Trophoblast cell (in vitro differentiated cells and primary cell): ENCODE measurements at places on chromosomes 4 and X.

- no peak overlapping the region for H3K27ac ChIP-seq
- H3K27me3 ChIP-seq = no peaks in the 10 kb centered on the region
- H3K4me1 ChIP-seq = no peaks in the 10 kb centered on the region
- no peaks in the 10 kb centered on the region for H3K36me3 ChIP-seq
Measured at GRCh38 chr4:104896660-104897645, 249.7 kb upstream of the TET2 start.

DNA sequence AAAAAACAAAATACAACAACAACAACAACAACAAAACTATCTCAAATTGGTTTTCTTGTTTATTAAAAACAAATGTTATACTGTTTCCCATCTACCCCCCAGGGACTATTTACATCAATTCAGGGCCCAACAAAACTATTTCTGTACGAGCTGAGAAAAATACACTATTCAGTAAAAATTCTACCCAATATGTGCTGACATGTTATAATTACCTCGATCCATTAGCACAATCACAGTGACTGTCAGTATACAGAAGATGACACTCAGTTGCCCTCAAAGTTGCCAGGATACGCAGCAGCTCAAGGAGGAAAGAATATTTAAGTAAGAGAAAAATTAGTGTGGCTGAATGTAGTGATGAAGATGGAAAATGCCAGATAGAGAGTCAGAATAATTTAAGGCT is 150.1 kb downstream of the COX18 start:
- DNase-seq = no peak
- no peaks in the 10 kb centered on the region for H3K36me3 ChIP-seq
- H3K27me3 ChIP-seq = no peaks in the 10 kb centered on the region
- no peak overlapping the region for H3K4me3 ChIP-seq

DNA sequence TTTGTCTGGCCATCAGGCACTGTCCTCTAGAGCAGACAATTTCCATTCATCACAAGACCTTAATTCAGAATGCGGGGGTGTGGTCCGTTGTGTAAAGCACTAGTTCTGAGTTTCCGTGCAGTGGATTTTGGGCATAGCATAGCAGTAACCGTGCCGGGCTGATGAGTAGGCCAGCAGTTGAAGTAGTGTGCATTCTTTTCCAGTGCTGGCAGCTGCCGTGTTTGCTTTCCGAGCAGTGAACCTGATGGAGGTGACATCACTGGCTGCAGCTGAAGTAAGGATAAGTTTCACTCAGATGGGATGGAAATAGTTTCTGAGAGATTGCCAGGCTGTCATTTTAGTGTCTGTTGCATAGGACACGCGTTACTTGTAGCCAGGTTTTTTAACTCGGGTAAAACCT is 107.0 kb upstream of the STIM2 start:
- no peaks in the 10 kb centered on the region for H3K27me3 ChIP-seq
- H3K4me3 ChIP-seq = no peak overlapping the region
- H3K4me1 ChIP-seq = no peaks in the 10 kb centered on the region
- H3K27ac ChIP-seq = no peak overlapping the region
- DNase-seq = peak; percentile 21
- no peaks in the 10 kb centered on the region for H3K36me3 ChIP-seq

- no peak overlapping the region for H3K4me3 ChIP-seq
- no peaks in the 10 kb centered on the region for H3K36me3 ChIP-seq
- no peak overlapping the region for H3K27ac ChIP-seq
- no peaks in the 10 kb centered on the region for H3K4me1 ChIP-seq
Measured at GRCh38 chr4:149214301-149214700, 601.3 kb downstream of the IQCM start.

DNA sequence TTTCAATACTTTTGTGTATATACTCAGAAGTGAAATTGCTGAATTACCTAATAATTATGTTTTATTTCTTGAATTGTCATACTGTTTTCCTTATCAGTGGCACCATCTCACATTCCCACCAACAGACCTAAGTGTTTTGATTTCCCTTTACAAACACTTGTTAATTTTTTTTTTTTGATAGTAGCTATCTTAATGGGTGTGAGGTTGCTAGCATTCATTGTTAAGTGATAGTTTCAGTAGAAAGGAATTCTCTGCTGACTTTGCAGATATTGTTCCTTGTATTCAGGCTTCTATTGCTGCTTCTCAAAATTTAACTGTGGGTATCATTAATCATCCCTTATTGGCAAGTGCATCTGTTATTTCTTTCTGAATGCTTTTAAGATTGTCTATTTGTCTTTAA is 927.5 kb upstream of the SLIT2 start:
- H3K27me3 ChIP-seq = no peaks in the 10 kb centered on the region
- no peak for DNase-seq
- no peak overlapping the region for H3K27ac ChIP-seq
- no peaks in the 10 kb centered on the region for H3K36me3 ChIP-seq

DNA sequence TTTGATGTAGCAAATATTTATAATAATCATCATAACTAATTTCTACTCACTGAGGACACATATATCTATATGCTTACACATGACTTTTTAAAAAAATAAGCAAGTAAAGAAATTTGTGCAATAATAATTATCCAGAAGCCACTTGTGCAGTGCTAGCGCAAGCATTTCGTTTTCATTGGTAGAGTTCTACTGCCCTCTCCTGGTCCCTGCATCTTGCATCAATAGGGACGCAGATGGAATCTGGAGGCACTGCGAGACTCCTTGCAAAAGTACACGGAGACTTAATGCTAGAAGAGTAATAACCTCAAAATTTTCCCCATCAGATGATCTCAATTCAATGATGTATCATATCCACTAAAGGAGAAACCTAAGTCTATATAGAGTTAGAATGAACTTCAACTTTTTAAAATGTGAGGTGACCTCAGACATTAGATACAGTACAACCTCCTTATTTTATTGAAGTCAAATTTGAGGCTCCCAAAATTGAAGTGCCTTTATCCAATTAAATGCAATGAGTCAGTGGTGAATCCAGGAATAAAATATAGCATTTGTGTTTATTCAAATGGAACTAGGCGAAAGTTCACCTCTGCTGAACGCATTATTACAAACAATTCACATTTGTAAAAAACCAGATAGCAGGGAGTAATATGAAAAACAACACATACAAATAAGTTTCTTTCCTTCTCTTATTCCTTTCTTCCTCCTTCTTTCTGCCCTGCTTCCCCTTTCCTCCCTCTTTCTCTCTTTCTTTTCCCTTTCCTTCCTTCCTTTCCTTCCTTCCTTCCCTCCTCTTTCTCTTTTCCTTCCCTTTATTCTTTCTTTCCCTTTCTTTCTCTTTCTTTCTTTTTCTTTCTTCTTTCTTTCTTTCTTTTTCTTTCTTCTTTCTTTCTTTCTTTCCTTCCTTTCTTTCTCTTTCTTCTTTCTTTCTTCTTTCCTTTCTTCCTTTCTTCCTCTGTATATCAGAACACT is 450.0 kb downstream of the ANKRD50 start:
- no peaks in the 10 kb centered on the region for H3K4me1 ChIP-seq
- no peak overlapping the region for H3K27ac ChIP-seq
- no peak overlapping the region for H3K4me3 ChIP-seq
- no peaks in the 10 kb centered on the region for H3K36me3 ChIP-seq
- DNase-seq = peak; percentile 61
- H3K27me3 ChIP-seq = no peaks in the 10 kb centered on the region

GRCh38 chrX:112678831-112679230 is 907 bp downstream of the LHFPL1 start:
- H3K4me3 ChIP-seq = no peak overlapping the region
- no peaks in the 10 kb centered on the region for H3K27me3 ChIP-seq
- no peak for DNase-seq
- no peak overlapping the region for H3K27ac ChIP-seq
- peaks cover 2% of the 10 kb centered on the region for H3K4me1 ChIP-seq

- H3K4me3 ChIP-seq = no peak overlapping the region
- peak; percentile 38 for DNase-seq
- H3K27me3 ChIP-seq = no peaks in the 10 kb centered on the region
- H3K4me1 ChIP-seq = peaks cover 5% of the 10 kb centered on the region
Measured at GRCh38 chrX:72258174-72258573, 18.9 kb downstream of the RPS4X start.

DNA sequence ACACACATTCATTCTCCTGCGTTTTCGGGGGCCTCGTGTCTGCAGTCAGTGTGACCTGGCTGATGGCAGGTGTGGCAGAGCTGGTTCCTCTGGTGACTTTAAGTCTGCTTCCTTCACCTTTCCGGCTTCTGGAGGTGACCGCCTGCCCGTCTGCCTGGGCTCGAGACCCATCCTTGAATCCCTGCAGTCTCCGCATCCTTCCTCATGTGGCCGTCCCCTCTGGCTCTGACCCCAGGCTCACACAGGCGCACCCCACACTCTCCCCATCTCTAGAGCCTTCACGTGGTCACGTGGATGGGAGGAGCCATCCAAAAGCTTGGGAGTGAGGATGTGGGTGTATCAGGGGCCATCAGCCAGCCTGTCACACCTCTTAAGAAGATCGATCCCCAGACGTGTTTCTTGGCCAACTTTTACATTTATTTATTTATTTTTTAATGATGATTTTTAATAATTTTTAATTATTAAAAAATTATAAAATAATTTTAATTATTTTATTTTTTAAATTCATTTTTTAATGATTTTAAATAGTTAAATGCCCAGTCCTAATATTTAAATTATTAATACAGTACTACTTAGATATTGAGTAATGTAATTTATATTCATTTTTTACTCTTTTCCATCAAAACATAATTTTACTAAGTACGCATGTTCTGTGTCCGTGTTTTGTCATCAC is 20.9 kb downstream of the RGS12 start:
- H3K27me3 ChIP-seq = no peaks in the 10 kb centered on the region
- no peaks in the 10 kb centered on the region for H3K4me1 ChIP-seq
- H3K27ac ChIP-seq = no peak overlapping the region
- DNase-seq = no peak

DNA sequence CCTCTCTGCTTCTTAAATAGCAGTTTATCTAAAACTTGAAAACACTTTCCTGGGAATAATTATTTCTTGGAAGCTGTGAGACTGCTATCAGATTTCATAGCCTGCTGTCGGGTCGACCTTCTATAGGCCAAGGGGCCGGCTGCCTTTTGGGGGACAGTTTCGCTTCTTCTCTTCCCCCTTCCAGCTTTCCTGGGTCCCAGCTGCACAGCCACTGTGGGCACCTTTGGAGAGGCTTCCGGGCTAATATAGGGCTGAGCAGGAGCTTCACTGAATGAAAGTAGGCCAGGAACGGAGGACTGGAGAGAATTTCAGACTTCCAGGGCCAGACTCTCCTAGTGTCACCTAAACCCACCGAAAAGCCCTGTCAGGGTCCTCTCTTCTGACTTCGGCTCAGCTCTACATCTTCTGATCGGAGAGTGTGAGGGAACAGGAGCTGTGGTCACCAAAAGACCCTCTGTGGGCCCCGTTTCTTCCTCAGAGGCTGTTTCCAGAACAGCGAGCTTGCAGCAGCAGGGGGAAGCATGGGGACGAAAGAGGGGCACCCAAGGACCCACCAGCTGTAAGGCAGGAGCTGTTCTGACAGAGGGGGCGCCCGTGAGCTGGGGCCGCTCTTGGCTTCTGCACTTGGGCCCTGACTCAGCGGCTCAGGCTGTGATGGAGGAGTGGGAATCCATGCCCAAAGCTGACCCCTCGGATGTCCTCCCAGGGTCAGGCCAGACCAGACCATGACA is 620.6 kb downstream of the BCOR start:
- no peaks in the 10 kb centered on the region for H3K4me1 ChIP-seq
- no peaks in the 10 kb centered on the region for H3K27me3 ChIP-seq
- no peak overlapping the region for H3K27ac ChIP-seq
- H3K36me3 ChIP-seq = no peaks in the 10 kb centered on the region
- H3K4me3 ChIP-seq = no peak overlapping the region
- DNase-seq = no peak

- H3K4me3 ChIP-seq = no peak overlapping the region
- H3K4me1 ChIP-seq = no peaks in the 10 kb centered on the region
- H3K27ac ChIP-seq = no peak overlapping the region
Measured at GRCh38 chr4:179867300-179867878, 2375.8 kb upstream of the TENM3 start.

GRCh38 chr4:13541720-13542576 is 2.4 kb downstream of the NKX3-2 start:
- peaks cover 6% of the 10 kb centered on the region for H3K4me1 ChIP-seq
- H3K27me3 ChIP-seq = peaks cover 82% of the 10 kb centered on the region
- no peaks in the 10 kb centered on the region for H3K36me3 ChIP-seq
- peak; percentile 57 for DNase-seq
- H3K27ac ChIP-seq = no peak overlapping the region

DNA sequence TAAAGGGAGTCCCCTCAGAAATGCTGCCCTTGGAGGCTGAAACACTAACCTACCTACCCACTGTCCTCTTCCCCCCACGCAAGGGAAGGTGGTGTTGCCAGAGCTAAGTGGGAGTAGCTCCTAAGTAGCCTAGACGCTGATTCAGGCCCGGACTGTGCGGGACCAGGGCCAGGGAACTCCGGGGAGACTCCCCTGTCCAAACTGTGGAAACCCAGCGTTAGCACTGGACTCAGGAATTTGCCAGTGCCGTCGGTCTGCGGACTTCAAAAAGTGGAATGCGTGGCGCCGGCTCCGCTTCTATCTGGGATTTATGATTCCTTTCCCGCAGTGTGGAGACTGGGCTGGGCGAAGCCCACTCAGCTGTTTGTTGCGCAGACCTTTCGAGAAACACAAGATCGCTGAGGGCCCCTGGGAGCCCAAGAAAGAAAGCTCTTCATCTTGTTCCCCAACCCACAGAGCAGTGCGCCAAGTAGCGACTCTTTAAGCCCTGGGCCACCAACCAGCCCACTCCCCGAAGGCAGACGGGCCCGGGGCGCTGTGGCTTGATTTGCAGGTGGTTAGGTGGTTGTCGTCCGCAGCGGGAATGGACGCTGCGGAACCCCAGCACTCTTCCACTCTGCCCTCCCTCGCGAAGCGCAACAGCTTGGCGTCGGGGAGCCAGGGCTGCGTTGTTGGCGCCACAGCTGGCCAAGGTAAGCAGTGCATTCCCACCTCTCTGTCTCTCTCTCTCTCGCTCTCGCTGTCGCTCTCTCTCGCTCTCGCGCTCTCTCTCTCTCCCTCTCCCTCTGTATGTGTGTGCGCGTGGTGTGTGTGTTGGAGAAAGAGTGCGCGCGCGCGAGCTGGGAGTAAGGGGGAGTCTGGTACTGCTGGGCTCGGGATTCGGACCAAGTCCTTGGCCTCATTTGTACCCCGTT is 2.0 kb downstream of the TMEM255A start:
- H3K4me1 ChIP-seq = peaks cover 5% of the 10 kb centered on the region
- H3K27me3 ChIP-seq = peaks cover 19% of the 10 kb centered on the region

DNA sequence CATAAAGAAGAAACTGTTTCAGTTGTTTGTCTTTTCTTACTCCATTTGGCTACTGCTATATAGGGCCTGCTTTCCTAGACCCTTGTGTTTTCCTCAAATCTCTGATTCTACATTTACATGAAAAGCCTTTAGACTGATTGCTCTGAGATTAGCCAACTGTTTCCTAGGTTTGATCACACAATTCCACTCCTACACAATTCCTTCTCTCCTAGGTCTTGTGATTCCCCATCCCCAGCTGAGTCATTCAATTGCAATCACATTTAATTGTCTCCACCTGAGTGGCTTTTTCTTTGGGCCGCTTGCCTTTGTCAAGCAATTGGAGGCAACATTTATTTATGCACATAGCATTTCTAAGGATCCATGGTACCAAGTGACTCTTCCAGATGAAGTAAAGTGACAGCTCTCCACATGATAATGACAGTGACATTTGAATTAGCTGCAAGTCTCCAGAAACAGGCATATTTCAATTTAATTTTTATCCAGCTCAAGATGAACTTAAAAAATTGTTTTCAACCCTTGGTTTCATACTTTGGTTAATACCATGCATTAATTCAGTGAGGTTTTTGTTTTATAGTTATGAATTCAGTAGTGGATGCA is 35.8 kb downstream of the ATXN3L start:
- no peak overlapping the region for H3K4me3 ChIP-seq
- H3K4me1 ChIP-seq = no peaks in the 10 kb centered on the region
- H3K27me3 ChIP-seq = no peaks in the 10 kb centered on the region
- H3K27ac ChIP-seq = no peak overlapping the region

- no peaks in the 10 kb centered on the region for H3K27me3 ChIP-seq
- H3K27ac ChIP-seq = no peak overlapping the region
- H3K4me1 ChIP-seq = peaks cover 2% of the 10 kb centered on the region
- no peaks in the 10 kb centered on the region for H3K36me3 ChIP-seq
- no peak for DNase-seq
- H3K4me3 ChIP-seq = no peak overlapping the region
Measured at GRCh38 chr4:62460329-62460728, 1260.2 kb downstream of the ADGRL3 start.
